ENCODE measurements at places on chromosomes 6 and 20.
A peak's percentile ranks its signal among the peaks of the same experiment; 100 is the strongest.

- peak; percentile 34 for DNase-seq
Observed at GRCh38 chr6:99905209-99906106, 88.6 kb downstream of the MCHR2 start.

GRCh38 chr6:144602523-144603180, 317.5 kb downstream of the UTRN start:
- no peak for DNase-seq

- DNase-seq = no peak
Observed at GRCh38 chr6:163346497-163346961, 68.0 kb upstream of the QKI start.

DNA sequence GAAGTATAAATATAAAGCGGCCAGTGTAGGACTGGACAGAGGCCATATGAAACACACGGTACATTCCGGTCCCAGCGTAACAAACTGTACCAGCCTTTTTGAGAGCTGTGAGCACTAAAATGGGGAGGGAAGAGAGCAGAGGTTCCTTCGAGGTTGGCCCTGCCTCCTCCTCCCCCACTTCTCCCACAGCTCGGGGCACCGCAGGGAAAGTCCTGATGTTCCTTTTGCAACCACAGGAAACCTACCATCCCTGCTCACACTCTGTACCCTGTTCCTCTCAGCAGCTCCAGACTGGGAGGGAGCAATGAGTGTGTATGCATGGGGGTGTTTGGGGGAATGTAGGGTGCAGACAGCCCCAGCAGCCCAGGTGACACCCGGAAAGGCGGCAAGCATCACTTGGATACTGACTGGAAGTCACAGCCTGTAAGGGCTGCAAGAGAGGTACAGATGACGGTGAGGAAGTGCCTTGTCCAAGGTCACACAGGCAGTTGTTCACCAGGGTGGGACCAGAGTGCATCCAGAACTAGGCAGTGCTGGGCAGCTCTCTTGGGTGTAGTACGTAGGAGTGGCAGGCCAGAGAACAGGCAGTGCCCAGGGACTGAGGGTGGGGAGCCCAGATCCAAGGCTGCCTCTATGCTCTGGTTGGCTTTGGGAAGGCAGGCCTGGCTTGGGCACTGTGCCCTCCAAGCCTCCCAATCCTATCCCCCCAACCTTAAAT, 11.0 kb upstream of the ARMC12 start:
- DNase-seq = peak; percentile 10

GRCh38 chr6:128554302-128554701, 33.9 kb upstream of the PTPRK start:
- DNase-seq = no peak

DNA sequence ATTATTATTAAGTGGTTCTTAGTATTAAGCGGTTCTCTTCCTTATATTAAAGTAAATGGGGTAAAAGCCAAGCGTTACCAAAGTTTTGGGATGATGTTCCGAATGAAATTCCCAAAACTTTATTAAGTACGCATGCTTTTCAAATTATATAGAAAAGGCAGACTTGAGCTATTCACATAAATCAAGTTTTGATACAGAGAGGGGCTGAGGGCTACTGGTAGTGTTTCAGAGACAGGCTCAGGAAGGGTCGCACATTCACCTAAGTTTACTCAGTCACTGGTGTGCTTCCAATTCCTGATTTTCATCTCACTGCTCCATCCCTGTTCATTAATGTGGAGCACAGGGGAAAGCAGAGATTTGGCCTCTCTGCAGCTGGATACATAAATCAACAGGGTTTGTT, 652.2 kb downstream of the QKI start:
- no peak for DNase-seq

Measured in CD8-positive, alpha-beta memory T cell (primary cell).